ENCODE measurements at places on chromosomes 1 and 21.

DNA sequence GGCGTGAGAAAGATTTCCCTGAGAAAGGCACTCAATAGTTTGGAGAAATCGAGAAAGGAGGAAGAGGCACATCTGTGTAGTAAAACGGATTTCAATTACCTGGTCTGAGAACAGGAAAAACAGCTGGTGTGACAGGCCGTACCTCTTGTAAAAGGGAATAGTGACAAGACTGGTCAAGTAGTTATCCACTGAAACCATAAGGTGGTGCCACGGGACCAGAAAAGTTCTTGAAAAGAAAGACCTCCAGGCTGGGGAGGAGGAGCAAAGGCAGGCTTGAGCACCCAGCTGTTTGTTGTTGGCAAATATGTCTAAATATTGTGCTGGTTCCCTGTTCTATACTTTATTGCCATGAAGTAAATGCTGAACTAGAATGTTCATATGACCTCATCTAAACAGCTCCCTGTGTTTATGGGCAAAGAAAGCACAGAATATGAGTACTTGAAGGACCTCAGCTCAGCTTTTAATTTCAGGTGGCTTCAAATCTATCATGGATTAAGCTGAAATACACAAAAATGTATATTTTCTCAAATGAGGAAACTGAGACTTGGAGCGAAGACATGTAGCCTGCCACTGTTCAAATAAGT, 4.0 kb downstream of the HAO2 start:
- peak; percentile 51 for DNase-seq

DNA sequence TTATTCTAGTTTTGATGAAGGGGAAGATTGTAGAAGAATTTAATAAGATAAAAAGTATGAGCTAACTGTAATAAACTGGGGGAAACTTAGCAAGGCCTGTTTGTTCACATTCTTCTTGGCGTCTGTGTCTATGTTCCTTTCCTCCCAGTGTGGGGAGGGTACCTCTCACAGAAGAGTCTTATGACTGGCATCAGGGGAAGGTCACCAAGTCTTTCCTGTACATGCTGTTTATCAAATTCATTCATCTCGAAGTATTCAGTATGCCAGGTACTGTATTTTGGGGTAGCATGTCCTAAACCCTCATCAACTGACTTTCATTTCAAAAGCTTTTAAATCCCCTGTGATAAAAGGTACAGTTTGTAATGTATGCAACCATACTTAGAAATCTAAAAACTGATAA, 78.4 kb downstream of the HS2ST1 start:
- no peak for DNase-seq

- peak; percentile 32 for DNase-seq
These were observed 347.8 kb downstream of the DUSP10 start for GRCh38 chr1:221394011-221394544.

DNA sequence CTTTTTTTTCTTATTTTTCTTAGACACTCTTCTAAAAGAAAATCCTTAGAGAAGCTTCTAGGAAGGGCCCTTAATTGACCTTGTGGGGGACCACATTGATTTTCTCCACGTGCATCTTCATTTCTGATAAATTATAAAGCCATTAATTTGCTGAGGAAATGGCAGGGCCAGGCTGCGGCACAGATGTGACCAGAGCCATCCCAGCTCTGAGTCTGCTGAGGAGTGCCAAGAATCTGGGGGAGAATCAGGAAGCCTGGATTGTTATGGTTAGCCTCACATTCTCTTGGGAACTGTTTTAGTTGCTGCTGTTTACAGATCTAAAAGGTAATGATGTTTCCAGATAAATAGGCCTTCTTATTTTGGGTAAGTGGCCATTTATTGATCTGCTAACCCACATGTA, 16.2 kb downstream of the PROX1 start:
- DNase-seq = no peak

DNA sequence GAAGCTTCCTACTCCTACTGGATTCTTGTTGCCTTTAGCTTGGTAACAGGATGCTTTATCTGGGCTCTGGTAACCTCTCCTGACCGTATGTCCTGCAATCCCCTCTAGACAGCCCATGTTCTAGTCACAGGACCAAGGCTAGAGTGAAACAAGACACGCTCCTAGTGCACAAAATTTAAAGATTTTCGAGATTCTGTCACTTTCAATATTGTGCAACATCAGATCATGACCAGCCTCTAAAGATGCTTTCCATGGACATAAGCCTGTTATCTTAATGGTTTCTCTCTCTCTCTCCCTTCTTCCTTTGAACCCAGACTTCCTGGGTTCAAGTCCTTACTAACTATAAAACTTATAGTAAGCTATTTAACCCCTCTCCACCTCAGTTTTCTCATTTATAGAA, 1.6 kb upstream of the LY9 start:
- no peak for DNase-seq

GRCh38 chr1:68799096-68799495, 302.2 kb upstream of the DEPDC1 start:
- no peak for DNase-seq

- no peak for DNase-seq
These were observed 43.4 kb upstream of the KAZN start for GRCh38 chr1:14555091-14555490.

DNA sequence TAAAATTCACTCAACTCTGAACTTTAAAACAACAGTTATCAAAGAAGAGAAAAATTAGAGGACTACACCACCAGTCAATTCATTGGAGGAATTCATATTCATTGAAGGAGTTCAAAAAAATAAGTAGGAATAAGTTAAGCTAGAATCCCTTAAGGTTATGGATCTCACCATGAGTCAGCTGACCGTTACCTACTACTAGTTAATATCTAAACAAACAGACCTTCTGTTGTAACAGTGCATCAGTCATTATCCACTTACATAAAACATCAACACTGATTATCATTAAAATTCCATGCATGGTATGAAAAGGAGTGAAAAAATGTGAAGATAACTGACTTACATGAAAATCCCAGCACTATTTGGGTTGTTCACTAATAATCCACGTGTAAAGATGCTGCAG, 44.9 kb downstream of the FOXJ3 start:
- DNase-seq = no peak

DNA sequence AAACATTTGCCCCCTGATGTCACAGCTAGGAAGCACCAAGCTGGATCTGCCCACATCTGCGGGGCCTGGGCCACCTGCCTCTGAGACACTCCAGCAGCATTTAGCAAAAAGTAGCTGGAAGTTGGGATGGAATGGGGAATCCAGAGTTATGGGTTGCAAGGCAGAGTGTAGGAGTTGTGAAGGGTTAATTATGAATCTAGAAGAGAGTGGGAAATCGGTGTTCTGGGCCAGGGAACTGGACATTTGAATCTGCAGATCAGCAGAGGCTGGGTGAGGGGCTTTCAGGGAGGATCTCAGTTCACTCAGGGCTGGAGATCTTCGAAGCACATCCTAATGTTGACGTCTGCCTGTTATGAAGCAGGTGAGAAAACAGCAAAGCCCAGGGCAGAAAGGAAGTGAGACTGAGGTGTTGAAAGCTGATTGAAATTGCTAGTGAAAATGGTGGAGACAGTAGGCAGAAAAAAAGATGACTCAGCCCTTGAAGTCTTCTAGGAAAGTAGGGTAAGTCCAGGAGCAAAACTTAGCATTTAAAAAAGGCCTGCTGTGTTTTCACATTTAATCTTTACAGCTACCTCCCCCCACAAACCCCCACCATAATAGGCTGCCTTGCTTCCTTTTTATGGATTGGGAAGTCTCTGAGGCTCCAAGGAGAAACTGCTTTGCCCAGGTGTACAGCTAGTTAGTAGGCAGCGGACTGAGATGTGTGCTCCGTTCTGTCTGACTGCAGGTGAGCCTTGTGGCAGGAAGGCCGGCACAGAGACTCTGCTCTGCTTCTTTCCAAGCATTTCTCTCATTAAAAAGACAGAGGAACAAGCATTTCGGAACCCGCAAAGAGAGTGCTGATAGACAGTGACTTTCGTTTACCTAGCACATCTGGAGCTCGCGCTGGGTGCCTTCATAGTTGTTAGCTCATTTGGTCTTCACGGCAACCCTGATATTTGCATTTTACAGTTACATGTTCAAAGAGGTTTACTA, 7.2 kb downstream of the VANGL1 start:
- no peak for DNase-seq

DNA sequence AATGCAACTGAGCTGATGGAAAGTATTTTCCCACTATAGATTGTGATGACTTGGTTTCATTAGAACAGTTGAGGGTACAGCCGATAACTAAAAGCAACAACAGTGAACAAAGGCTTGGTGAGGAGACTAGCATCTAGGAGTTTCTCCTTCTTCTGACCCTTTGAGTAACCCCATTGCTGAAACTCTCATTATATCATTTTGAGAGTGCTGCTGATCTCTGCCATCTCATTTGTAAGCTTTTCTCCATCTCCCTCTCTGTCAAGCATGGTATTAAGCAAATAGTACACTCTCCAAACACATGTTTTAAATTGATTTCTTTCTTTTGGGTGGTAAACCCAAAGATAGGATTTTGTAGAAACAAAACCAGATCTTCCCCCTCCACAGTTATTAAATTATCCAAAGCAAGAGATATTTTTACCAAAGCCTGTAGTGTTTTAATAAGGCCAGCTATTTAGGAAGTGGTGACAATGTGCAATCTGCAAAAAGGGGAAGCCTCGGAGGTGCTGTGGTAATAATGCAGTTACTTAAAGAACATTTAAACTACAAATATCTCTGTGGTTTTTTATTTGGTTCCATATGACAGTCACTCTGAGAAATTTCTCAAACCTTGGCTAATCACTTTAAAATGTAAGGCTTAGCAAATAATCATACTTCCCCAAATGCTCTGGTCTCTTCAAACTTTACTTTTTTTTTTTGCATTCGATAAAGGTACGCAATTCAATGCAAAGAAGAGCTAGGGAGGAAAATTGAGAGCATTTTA, 287.5 kb downstream of the HLX start:
- DNase-seq = no peak

DNA sequence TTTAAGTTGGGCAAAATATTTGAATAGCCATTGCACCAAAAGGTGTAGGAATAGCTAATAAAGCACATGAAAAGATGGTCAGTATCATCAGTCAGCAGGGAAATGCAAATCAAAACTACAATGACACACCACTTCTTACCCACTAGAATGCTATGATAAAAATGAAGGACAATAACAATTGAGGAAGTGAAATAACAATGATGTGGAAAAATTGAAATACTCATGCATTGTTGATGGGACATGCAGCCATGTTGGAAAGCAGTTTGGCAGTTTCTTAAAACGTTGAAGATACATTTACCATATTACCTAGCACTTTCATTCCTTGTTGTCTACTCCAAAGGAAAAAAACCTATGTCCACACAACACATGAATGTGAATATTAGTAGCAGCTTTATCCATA, 28.4 kb downstream of the HSD3B1 start:
- no peak for DNase-seq

DNA sequence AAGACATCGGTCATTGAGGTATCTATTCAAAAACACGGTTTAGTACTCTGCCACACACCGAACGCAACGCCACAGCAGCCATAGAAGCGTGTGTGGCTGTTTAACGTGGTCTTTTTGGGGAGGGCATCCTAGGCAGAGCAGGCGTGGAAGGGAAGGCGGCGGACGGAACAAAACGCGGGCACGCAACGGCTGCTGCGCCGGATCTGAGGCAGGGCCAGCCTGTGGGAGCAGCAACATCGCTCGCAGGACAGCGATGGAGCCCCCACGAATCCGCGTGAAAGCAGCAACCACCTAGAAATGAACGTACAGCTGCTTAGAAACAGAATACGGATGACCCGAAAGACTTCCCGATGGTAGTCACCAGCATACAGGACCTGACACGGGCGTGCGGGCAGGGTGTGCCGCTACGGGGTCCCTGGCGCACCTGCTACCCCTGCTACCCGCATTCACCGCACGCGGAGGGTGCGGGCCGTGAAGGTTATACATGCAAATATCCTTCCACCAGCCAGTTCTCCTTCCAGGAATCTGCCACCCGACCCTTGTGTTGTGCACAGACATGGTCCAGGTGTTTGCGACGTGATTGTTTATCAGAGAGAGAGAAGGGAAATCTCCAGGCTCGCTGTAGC, 114.4 kb upstream of the COL6A1 start:
- DNase-seq = no peak

DNA sequence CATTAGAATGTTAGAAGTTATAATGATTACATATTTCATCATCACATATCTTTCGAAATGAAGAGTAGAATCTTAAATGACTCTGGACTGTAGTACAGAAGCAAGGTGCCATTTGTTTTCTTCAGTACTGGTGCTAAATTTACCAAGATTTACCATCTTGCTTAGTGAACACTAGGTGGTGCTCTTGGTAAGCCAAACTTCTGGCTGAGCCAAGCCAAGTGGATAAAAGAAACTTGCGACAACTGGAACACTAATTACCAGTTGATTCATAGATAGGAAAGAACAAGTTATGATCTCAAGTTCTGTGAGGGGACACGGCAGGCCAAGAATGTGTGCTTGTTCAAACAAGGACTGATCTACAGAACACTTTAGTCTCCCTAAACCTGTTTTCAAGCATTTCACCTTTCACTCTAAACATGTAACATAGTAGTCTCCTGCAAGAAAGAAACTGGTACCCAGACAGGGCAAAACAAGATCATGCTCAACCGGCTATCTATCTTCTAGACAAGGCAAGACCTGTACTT, 19.8 kb downstream of the SPRTN start:
- DNase-seq = peak; percentile 73

DNA sequence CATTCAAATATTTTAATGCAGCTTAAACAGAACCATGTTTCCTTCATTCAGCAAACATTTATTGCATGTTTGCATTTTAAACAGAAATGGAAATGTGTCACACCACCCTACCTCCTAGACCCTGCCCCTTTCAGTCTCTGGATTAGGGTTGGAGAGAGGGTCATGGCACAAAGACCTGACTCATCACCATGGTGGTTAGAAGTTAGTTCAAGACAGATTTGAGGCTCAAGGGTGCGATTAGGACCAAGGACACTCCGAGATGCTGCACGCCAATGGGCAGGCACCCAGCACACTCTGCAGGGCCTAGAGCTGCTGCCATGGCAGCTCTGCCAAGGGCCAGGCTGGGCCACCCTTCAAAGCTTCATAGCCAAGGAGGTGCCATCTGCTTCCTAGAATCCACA, 86.9 kb downstream of the NAV1 start:
- DNase-seq = no peak

GRCh38 chr21:38491536-38491935, 6.7 kb downstream of the ERG start:
- DNase-seq = no peak

DNA sequence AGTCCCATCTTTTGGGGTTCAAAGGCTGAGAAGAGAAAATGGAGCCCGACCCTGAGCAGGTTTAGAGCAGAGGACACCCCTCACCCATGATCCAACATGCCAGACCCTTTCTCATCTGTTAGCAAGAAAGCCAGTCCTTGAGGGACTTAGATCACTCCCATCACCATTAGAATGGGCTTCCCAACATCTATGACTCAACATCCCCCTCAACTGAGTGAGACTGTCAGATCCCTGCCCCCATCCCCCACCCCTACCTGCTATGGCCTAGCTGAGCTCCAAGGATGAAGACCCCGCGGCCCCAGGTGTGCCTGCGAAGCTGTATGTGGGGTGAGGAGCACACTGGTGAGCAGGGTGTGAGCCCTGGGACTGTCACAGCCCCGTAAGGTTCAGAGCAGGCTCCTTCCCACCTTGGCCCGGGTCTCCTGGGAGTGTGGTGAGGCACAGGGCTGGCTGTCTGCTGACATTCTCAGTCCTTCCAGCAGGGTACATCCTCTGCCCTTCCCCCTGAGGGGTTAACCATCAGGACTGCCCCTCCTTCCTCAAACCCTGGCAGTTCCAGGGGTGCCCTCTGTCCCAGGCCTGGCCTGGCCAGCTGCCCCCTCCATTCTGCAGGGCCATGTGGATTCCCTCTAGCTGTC, 21.4 kb upstream of the BLACAT1 start:
- no peak for DNase-seq

Measured in A549 (cell line).